ENCODE measurements at places on chromosomes 6 and 20. TPM values are rescaled to one million over a fixed set of nuclear protein-coding genes. Genes with fewer than 3 reads are reported as not detected.

The PPP1R11 gene
- total RNA-seq = 76.9 TPM

GRCh38 chr20:54195483-54196472 lies 12.1 kb upstream of the PFDN4 start:
- DNase-seq = no peak

- DNase-seq = no peak
Observed at GRCh38 chr6:112409311-112409710, 62.2 kb downstream of the RFPL4B start.

DNA sequence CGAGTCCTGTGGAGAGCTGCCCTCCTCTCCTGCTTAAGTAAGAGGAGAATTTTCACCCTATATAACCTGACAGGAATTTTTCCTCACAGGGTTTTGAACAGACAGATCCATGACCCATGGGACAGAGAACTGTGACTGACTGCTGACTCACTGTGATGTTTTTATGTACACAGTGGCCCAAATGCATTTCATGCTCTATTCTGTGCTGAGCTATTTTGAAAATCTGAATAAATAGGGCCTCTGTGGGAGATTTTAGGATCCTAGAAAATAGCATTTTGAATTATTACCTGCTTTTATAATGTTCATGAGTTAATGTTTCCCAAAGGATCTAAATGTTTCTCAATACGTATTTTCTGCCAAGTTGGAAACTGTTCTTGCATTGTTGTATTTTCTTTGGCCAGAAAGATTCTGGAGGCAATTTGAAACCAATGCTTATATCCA lies 577.4 kb downstream of the HTR1B start:
- DNase-seq = no peak

- no peak for DNase-seq
Observed at GRCh38 chr6:78484198-78485064, 382.9 kb upstream of the IRAK1BP1 start.

- no peak for DNase-seq
Observed at GRCh38 chr6:87251225-87251624, 71.2 kb upstream of the SMIM8 start.

DNA sequence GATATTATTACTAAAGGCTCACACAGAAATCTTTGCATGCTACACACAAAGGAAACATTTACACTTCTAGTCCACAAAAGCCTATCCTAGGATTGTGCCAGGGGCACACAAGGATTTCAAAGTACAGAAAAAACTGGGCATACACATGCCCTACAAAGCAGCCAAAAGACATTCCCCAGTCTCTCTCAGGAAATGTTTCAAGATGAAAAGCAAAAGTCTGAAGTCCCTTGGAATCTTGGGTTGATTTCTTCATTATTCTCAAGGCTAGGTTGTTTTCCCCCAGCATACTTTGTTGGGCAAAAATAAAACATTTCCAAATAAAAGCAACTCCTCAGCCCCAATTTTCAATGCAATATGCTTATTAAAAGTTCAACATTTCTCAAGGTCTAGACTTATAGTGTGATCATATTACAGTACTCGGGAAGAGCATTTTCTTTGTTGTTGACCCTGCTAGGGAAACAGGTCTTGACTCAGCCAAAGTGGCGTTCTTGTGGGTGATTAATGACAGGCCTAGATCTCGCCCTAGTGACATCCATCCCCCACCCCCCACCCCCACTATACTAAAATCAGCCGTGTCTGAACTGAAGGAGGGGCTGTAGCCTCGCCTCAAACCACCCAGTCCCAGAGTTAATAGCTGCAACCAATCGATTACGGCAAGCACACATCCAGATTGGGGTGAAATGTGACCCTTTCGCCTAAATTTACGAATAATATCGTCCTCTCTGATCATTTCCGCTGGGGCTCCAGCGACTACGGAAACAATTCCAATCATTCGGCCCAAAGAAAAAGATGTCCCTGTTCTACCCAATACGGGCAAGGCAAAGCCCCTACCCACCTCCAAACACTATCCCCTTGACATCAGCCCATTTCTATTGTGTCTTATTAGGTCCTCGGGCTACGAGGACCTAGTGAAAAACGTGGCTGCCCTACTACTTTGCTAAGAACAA lies 1.4 kb downstream of the AKIRIN2 start:
- DNase-seq = no peak

DNA sequence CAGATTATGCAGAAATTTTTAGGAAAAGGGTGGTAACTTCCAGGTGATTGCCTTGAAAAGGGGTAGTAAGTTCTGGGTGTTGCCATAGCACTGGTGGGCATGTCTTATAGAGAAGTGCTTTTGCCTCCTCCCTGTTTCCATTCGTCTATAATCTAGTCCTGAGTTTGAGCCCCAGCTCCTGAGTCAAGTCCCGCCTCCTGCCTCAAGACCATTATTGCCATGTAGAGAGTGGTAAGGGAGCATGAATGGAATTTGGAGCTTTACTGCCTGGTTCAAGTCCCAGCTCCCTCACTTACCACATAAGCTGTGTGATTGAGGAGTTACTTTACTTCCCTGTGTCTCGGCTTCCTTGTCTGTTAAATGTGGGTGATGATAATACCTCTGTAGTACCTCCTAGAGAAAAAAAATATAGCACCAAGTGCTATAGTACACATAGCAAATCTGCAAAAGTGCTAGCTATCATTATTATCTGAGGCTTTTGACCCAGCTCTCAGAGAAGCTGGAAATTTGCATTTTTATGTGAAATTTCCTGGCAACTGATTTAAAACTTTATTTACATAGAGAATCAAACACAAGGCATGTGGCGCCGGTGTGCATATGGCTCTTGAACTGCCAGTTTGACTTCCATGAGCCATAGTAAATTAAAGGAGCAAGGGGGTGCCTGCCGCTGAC lies 36.0 kb downstream of the TGM6 start:
- no peak for DNase-seq
